ENCODE measurements at places on chromosomes 16 and 17. TPM values are rescaled to one million over a fixed set of nuclear protein-coding genes. Genes with fewer than 3 reads are reported as not detected.
A peak's percentile ranks its signal among the peaks of the same experiment; 100 is the strongest.

G6PC1 gene
- total RNA-seq: not detected

- no peak for DNase-seq
Measured at GRCh38 chr17:82497483-82498405, 21.8 kb upstream of the FOXK2 start.

DNA sequence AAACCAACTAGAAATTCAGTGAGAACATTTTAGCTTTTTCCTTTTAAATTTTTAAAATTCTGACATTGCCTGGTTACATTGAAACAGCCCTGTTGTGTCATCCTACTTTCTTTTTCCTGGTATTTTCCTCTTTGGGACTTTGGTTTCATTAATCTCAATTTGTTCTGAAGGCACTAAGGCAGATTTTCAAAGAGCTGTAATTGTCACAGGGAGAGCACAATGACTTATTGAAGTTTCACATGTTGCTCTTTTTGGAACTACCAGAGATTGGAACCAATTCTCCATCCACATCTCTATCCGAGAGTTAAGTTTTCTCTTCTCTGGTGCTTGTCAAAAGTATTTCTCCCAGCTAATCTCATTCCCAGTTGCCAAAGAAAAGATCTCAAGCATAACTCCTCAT, 144.7 kb upstream of the TBX2 start:
- no peak for DNase-seq

DNA sequence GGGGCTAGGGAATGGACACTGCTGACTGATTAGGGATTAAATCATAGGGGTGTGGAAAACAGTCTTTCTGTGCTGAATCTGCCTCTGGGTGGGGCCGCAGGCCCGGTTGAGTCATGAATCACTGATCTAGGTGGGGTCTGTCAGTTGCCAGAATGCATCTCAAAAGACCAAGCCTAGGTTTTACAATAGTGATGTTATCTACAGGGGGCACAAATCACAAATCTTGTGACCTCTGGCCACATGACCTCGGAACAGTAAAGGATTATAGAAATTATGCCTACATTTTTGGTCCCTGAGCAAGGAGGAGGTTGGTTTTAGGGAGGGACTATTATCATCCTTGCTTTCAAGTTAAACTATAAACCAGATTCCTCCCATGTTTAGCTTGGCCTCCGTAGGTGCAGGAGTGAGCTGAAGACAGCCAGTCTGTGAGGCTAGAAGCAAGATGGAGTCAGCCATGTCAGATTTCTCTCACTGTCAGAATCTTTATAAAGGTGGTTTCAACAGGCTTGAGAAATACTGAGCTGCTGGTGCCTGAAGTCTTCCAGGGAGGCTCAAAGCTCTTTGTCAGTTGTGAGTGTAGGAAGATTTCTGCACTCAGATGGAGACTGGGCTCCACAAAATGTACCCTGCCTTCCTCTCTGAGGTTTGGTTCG, 12.9 kb downstream of the GNGT2 start:
- DNase-seq: no peak

DNA sequence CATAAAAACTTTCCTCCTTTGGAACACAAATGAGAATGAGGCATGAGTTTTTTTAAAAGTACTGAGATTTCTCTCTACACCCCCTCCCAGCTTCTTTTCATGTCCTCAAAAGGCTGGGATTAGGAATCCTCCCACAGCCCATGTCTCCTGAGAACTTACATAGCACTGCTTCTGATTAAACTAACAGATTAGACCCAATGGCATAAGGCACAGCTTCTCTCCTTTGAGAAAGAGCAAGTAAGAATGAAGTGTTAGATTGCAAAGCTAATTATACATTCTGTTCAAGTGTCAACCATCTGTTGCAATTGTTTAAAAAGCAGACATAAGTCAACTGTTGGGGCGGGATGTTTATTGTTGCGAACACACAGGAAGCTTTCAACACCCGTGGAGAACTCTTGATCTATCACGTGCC, 715.1 kb downstream of the CDH11 start:
- DNase-seq: no peak

GRCh38 chr17:42827472-42827871, 3.4 kb upstream of the BECN1 start:
- no peak for DNase-seq

GRCh38 chr16:3113765-3114479, 1.5 kb downstream of the ZNF205 start:
- no peak for DNase-seq

- DNase-seq: no peak
Measured at GRCh38 chr16:67504031-67505021, 21.0 kb upstream of the AGRP start.

- no peak for DNase-seq
Measured at GRCh38 chr17:4955091-4955490, 4.2 kb downstream of the ENO3 start.

- peak; percentile 41 for DNase-seq
Measured at GRCh38 chr16:86862595-86863280, 284.4 kb downstream of the FOXL1 start.

DNA sequence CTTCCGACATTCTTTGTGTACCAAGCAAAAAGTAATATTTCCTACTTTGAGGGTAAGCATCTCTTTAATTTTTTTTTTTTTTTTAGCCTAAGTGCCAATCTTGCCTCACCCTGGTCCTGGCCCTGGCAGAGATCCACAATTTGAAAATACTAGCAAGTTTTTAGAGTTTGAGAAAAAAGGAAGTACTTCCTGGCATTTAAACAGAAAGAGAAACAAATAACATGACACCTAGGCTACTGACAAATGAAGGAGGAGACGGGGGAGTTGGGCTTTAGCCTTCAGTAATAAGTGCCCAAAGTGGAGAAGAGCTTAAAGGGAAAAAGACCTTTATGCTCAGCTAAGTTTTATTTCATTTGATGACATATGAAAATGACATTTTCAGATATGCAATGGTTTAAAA, 92.8 kb downstream of the HS3ST3A1 start:
- DNase-seq: no peak

DNA sequence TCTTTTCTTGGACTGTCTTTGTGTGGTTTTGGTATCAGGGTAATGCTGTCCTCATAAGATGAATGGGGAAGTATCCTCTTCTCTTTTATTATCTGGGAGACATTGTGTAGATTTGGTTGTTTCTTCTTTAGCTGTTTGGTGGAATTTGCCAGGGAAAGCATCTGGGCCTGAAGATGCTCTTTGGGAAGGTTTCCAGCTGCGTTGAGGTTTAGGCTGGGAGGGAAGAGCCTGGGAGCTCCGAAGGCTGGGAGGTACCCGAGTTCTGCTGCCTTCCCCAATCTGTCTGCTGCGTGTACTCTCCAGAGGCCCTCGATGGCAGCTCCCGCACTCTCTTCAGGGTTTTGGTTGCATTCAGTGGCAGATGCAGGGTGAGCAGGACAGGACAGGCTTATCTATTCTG, 25.6 kb upstream of the CRISPLD2 start:
- DNase-seq: no peak

All from heart right ventricle (tissue), 16 donors.